ENCODE measurements at places on chromosomes 6 and 20.

GRCh38 chr20:22680031-22680740, 95.8 kb upstream of the FOXA2 start:
- H3K36me3 ChIP-seq, result no peaks in the 10 kb centered on the region
- H3K4me1 ChIP-seq, result no peaks in the 10 kb centered on the region
- H3K27me3 ChIP-seq, result no peaks in the 10 kb centered on the region
- H3K4me3 ChIP-seq, result no peak overlapping the region

DNA sequence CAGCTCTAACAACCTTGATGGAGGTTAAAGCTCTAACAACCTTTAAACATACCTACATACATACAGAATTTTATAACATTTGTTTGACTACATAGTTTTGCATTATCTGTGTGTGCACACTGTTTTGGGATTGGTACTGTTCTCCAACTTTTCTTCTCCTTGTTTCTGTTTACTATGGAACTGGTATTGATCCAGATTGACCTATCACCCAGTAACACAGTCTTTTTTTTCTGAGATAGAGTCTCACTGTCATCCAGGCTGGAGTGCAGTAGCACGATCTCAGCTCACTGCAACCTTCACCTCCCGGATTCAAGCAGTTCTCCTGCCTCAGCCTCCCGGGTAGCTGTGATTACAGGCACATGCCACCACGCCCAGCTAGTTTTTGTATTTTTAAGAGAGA, 16.7 kb upstream of the SUMO4 start:
- H3K27ac ChIP-seq, result no peak overlapping the region
- H3K4me1 ChIP-seq, result no peaks in the 10 kb centered on the region
- DNase-seq, result no peak
- H3K4me3 ChIP-seq, result no peak overlapping the region
- no peaks in the 10 kb centered on the region for H3K27me3 ChIP-seq

DNA sequence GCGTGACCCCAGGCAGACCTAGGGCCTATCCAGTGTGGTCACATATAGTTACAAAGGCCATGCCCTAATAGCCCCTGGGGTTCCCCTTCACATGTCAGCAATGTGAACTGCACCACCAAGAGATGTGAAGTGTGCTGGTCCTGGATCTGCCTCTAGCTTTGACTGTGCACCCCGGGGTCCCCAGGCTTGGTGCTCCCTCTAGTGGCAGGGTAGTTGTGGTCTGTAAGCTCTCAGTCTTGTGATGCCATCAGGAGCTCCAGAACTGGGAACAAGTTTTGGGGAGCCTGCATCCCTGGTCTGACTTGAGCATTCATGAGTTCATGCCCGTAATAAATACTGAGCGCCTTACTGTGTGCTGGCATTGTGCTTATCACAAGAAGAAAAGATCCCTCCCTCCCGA, 143.4 kb downstream of the DHX35 start:
- DNase-seq, result no peak
- H3K4me3 ChIP-seq, result no peak overlapping the region
- no peak overlapping the region for H3K27ac ChIP-seq

- H3K4me1 ChIP-seq, result no peaks in the 10 kb centered on the region
- no peak overlapping the region for H3K4me3 ChIP-seq
- H3K36me3 ChIP-seq, result no peaks in the 10 kb centered on the region
- H3K27ac ChIP-seq, result no peak overlapping the region
- DNase-seq, result peak; percentile 13
- no peaks in the 10 kb centered on the region for H3K27me3 ChIP-seq
Measured at GRCh38 chr20:64121586-64121985, 14.2 kb upstream of the NPBWR2 start.

- no peak for DNase-seq
- no peak overlapping the region for H3K27ac ChIP-seq
- H3K4me1 ChIP-seq, result no peaks in the 10 kb centered on the region
Measured at GRCh38 chr6:19552076-19552475, 285.1 kb upstream of the ID4 start.

DNA sequence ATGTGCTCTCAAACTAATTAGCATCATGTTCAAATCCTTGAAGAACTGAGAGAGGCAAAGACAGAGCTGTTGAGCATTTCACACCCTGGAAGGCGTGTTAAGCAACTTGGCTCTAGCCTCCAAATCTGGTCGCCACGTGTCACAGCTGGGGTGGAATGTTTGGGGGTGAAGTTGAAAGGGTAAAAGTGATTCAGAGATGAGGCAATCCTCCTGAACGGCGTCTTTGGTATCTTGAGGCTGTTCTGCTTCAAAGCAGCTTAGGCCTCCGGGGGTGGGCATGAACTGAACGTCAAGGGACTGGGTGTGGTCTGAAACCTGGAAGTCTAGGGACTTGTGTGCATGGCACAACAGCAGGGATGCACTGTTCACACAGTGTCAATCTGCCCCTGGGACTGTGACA, 62.3 kb downstream of the TRAM2 start:
- peaks cover 7% of the 10 kb centered on the region for H3K4me1 ChIP-seq
- DNase-seq, result no peak
- no peak overlapping the region for H3K27ac ChIP-seq
- no peak overlapping the region for H3K4me3 ChIP-seq
- H3K27me3 ChIP-seq, result no peaks in the 10 kb centered on the region
- H3K36me3 ChIP-seq, result peaks cover 2% of the 10 kb centered on the region

- H3K27me3 ChIP-seq, result no peaks in the 10 kb centered on the region
- no peak overlapping the region for H3K4me3 ChIP-seq
Measured at GRCh38 chr6:127262896-127263295, 3.8 kb upstream of the RNF146 start.

- DNase-seq, result no peak
- H3K27ac ChIP-seq, result no peak overlapping the region
- no peaks in the 10 kb centered on the region for H3K27me3 ChIP-seq
- H3K4me1 ChIP-seq, result no peaks in the 10 kb centered on the region
Measured at GRCh38 chr20:951384-952169, 35.4 kb upstream of the ANGPT4 start.

GRCh38 chr6:158920311-158920905, 79.6 kb downstream of the RSPH3 start:
- no peak overlapping the region for H3K27ac ChIP-seq
- H3K4me3 ChIP-seq, result no peak overlapping the region
- H3K36me3 ChIP-seq, result no peaks in the 10 kb centered on the region
- no peak for DNase-seq

DNA sequence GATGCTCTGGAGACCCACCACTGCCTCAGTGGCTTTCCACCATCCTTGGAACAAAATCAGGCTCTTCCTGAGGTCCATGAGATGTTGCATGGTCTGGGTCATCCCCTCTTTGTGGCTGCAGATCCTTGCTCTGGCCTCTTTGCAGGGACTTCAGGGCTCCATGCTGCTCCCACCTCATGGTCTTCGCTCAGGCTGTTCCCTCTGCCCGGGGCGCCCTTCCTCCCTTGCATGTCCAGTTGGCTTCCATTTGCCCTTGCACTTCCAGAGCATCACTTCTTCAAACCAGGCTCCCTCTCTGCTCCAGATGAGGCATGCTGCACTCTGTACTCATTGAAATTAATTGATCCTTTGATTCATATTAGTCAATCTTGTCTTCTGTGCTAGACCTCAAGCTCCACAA, 4.4 kb upstream of the PHACTR3 start:
- no peaks in the 10 kb centered on the region for H3K27me3 ChIP-seq
- peak; percentile 4 for DNase-seq
- H3K27ac ChIP-seq, result no peak overlapping the region
- no peaks in the 10 kb centered on the region for H3K36me3 ChIP-seq
- no peaks in the 10 kb centered on the region for H3K4me1 ChIP-seq
- no peak overlapping the region for H3K4me3 ChIP-seq

All from aorta (tissue), 5 donors.